ENCODE measurements at places on chromosomes 4 and X.

GRCh38 chrX:21799767-21800166 lies 39.6 kb upstream of the MBTPS2 start:
- no peak for DNase-seq

GRCh38 chr4:75142382-75142781 lies 209.5 kb downstream of the PARM1 start:
- DNase-seq: no peak

DNA sequence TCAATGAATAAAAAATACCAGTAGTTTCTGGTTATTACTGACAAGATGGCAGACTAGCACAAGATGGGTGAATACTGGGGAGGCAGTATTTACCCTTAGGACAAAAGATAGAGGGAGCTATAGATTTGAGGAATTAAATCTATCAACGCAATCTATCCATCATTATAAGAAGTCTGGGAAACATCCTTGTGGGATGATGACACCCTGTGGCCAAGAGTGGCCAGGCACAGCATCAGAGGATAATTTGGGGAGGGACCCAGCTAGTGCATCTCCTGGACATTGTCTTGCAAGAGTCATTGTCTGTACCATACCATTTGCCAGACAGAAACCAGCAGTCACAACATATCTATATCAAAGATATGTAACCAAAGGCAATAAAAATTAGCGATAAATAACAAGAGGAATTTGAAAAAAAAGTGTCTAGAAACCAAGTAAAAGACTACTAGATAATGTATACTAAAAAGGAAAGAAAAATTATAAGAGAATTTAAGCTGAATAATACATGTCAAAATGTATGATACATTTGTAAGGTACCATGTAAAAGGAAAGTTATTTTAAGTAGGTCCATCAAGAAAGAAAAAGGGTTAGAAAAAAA lies 22.9 kb downstream of the KCTD8 start:
- DNase-seq: no peak

- no peak for DNase-seq
These were observed 164.3 kb upstream of the MAMLD1 start for GRCh38 chrX:150198776-150199175.

DNA sequence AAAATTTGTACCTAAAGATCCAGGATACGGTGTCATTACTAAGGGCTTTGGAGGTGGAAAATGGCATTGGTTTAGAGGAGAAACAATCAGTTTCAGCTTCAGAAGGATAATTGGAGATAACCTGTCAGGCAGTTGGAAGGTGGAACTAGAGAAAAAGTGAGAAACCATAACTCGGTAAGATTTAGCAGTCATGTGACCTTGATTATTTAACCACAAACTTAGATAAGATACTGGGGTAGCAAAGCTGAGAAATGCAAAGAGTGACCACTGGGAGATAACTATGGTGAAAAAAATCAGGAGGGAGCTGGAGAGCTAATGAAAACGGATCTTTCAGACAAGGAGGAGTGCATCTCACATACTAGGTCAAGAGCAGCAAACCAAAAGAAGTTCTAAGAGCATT lies 58.3 kb upstream of the SMARCA5 start:
- no peak for DNase-seq

GRCh38 chrX:17549107-17549651 lies 174.2 kb downstream of the NHS start:
- DNase-seq: no peak

- no peak for DNase-seq
These were observed 122.6 kb upstream of the VCX3B start for GRCh38 chrX:8341814-8342590.

DNA sequence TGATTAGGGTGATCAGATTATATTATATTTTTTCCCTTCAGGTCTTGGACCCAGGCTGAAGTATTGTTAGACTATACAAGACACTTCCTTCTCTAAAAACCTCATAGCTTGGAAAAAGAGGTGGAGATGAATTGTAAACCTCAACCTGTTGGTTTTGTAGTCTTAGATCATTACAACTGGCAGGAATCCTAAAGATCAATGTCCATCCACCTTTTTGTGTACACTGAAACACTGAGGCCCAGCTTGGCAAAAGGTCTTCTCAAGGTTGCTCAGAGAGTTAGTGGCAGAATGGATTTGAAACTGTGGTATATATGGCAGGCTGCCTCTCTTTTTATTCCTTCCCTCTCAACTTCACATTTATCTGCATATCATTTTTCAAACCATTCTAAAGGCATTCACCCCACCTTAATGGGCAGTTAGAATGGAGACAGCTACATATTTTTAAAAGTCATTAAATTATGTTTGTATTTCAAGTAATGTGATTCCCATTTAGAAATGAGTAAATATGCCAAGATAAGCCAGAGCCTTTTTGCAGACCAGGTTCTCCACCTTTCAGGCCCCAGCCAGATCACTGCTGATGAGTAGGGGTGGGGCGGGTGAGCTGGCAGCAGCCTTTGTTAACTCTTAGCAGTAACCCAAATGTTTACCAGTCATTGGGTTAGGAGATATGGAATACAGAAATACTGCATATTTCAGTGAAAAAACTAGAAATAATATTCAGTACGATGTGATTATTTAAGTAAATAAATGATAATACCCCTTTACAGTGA lies 243.2 kb upstream of the F9 start:
- DNase-seq: no peak

DNA sequence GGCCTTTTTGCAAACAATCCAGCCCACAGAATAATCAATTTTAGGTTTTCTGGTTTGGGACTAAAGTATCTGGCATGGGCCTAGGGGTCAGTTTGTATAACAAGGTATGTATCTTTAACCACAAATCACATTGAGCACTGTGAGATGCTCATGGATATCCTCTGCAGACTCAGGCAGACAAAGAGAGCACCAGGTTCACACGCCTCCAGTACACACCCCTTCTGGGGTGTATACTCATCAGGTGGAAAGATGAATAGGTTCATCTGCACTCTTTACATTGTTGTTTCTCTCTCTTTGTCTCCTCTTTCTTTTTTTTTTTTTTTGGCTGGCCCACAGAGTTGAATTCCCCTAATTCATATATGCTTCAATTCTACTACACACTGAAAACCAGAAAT lies 21.1 kb downstream of the TEC start:
- no peak for DNase-seq

GRCh38 chr4:186651624-186652023 lies 72.0 kb downstream of the FAT1 start:
- no peak for DNase-seq

DNA sequence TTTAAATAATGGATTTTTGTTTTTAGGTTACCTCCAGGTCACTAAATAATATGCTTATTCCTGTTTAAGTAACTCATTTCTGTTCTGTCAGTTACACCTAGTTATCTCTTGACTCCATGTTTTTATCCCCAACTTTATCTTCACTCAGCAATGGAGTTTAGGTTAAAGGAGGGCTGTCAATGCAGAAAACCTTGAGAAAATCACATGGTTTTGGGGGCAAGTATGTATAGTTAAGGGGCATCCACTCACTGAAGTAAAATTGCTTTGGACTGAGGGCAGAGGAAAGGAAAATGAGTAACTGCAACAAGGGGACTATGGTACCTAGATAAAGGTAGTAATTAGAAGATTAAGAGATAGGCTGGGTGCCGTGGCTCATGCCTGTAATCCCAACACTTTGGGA lies 87.1 kb downstream of the UBE2K start:
- DNase-seq: no peak

DNA sequence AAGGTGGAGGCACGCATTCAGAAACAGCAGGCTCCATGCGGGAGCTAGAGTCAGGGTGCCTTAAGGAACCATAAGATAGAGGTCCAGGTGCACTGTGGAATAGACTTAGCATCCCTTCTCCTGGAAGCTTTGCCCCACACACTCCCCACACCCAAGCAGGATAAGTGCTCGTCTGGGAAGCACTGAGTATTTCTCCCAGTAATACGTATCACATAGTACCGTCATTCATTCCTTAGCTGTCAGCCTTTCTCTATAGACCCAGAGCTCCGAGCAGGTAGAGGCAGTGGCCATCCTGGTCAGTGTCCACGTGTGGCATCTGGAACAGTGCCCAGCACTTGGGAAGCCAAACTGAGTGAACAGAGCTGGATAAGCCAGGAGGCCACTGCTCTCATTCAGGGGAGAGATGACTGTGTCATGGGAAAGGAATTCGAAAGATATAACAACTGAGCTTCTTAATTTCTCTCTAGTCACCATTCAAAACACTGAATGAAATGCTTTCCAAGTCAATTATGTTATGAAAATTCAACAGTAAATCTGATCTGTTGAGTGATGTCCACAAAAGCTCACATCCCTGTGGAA lies 9.9 kb downstream of the APBB2 start:
- DNase-seq: no peak

DNA sequence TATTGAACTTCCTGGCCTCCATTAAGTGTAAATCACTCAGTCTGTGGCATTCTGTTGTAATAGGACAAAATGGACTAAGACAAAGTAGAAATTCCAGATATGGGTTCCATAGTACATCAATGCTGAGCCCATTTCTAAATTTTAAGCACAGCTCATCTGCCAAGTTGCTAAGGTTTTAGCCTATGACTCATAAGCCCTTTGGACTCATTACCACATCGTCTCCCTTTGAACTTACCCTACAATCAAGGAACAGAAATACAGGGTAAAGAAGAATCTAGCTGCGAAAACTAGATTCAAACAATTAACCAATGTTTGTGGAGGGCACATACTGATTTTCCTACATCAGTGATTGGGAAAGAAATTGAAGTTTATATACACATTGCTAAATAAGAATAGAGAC lies 31.8 kb downstream of the NAA11 start:
- no peak for DNase-seq

- DNase-seq: no peak
These were observed 8.6 kb downstream of the FAM200B start for GRCh38 chr4:15690020-15690809.

GRCh38 chrX:109714340-109714958 lies 18.6 kb downstream of the ACSL4 start:
- DNase-seq: no peak

DNA sequence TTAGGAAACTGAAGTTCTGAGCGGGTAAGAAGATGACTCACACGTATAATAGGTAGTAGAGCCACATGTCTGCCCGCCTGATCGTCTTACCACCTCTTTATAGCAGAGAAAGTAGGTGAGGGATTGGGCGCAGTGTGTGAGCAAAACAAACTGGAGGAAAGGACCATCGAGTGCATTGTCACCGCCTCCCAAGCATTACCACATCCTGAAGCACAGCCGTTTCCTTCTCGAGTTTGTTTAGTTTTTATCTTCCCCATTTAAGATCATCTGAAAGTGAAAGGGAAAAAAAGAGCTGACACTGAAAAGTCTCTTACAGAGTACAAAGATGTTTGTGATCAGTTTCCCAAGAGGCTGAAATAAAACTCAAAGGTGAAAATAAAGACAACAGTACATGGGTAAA lies 14.8 kb downstream of the PDK3 start:
- peak; percentile 17 for DNase-seq

DNA sequence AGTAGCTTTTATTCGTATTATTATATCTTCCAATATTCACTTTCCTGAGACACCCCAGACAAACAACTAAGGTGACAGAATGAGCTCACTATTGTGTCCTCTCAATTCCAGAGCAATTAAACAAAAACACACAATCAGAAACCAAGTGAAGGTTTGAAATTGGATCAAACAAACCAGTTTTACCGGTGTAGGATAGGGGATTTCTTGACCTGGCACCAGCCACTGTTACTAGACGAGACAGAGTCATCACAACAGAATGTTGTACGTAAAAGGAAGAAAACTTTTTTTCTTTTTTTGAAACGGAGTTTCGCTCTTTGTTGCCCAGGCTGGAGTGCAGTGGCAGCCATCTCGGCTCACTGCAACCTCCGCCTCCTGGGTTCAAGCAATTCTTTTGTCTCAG lies 43.7 kb downstream of the LDOC1 start:
- no peak for DNase-seq

- DNase-seq: no peak
These were observed 2.0 kb downstream of the PDZD4 start for GRCh38 chrX:153828308-153828707.

DNA sequence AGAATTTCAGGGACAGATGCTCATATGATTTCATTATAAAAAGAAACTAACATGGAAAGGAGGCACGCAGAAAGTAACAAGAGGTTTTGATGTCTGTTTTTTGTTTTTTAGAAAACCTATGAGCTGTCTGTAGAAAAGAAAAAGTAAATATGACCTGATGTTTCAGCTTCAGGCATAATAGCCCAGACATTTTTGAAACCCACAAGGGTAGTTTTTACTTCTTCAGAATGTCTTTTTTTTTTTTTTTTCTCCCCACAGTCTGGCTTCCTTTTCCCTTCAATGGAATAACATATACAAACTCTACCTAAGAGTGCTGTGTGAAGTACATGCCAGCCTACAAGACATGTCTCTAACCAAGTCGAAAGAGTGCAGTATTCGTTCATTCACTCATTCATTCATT lies 18.3 kb upstream of the STX18 start:
- DNase-seq: no peak

- DNase-seq: no peak
These were observed 80.4 kb downstream of the MTMR1 start for GRCh38 chrX:150773634-150774033.

- DNase-seq: no peak
These were observed 36.5 kb downstream of the EFNB1 start for GRCh38 chrX:68865300-68865699.

DNA sequence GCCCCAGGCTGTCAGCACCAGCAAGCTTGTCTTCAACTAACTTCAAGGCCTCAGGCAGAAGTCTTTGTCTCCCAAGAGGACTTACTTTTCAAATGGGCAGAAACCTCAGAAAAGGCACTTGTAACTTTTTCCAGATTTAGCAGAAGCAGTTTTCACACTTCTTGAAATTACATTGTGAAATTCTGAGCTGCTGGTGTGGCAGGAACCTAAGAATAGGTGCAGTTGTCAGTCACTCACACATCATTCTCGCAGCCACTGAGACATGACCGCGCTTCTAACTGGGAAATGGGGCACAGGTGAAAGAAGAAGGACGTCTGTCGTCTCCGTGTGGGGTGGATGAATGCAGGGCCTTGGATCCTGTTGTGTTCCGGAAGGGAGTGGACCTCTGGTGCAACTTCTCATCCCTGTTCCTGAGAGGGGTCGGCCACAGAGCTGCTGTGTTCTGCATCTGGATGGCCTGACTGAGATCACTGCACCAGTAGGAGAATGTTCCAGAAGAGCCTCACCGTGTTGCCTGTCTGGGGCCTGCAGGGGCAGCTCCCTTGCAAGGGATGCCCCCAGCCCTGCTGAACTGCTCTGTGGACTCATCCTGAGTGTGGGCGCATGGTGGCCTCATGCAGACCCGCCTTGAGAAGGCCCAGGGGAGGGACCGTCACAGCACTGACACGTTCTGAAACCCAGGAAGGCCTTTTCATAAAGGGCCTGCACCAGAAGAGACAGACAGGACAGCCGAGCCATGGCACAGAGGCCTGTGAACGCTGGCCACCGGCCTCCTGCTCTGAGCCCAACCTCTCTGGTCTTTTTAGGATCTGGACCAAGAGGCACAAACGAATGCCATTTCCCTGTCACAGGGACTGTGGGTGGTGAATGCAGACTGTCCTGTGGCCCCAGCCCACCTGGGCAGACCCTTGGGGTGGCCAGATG lies 18.7 kb downstream of the NAT8L start:
- DNase-seq: no peak

GRCh38 chr4:155772459-155773195 lies 13.8 kb downstream of the GUCY1B1 start:
- no peak for DNase-seq

All from stimulated activated CD4-positive, alpha-beta T cell treated with anti-CD3 and anti-CD28 coated beads, Interleukin-1b, Interleukin-23, amount 100 ng/mL, for 1 hour (primary cell).